ENCODE measurements at places on chromosomes 2 and 18.

DNA sequence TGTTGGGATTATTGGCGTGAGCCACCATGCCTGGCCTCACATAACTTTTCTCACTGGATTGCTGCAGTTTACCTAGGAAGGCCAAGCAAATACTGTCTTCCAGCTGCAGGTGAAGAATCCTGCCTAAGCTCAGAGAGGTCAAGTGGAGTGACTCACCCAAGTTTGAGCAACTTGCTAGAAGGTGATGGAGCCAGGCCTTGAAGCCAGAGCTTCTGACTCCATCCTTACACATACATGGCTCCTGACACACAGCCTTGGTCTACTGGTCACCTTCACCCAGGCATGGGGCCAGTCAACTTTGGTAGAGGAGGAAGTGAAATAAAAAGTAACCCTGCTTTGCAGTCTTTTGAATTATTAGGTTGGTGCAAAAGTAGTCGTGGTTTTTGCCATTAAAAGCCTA is 93.5 kb downstream of the VWA3B start:
- DNase-seq: no peak

- DNase-seq: no peak
Measured at GRCh38 chr2:27955384-27956161, 65.0 kb downstream of the BABAM2 start.

- no peak for DNase-seq
Measured at GRCh38 chr18:46010676-46011075, 43.5 kb upstream of the EPG5 start.

DNA sequence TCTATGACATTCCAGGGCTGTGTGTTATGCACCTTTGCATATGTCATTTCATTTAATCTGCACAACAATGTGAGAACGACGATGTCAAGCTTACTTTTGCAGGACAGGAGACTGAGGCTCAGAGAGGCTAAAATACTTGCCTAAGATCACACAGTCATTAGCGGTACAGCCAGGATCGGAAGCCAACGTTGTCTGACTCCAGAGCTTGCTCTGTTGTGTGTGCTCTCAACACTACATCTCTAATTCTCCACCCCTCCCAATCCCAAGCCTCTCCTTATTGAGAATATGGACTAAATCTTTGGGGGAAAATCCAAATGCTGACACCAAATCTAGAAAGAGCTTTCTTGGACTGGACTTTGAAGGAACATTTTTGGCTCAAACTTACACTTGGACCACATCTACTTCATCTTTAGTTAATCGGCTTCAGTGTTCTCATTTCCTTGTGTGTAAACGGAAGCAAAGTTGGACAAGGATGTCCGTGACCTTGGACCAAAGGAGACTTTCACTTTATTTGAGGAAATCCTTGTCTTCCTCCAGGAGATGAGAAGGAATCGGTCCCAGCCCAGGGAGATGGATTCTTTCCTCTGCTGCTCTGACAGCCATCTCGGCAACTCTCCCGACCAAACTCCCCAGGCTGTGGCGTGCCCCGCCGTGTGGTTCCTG is 242.4 kb downstream of the LPIN1 start:
- DNase-seq: no peak

GRCh38 chr2:130933501-130933900 is 96.8 kb downstream of the ARHGEF4 start:
- DNase-seq: no peak

- no peak for DNase-seq
Measured at GRCh38 chr2:176814740-176815367, 397.7 kb upstream of the HNRNPA3 start.

GRCh38 chr18:55239740-55240139 is 280.5 kb upstream of the CCDC68 start:
- DNase-seq: no peak

GRCh38 chr2:16248571-16249105 is 308.3 kb downstream of the MYCN start:
- no peak for DNase-seq

DNA sequence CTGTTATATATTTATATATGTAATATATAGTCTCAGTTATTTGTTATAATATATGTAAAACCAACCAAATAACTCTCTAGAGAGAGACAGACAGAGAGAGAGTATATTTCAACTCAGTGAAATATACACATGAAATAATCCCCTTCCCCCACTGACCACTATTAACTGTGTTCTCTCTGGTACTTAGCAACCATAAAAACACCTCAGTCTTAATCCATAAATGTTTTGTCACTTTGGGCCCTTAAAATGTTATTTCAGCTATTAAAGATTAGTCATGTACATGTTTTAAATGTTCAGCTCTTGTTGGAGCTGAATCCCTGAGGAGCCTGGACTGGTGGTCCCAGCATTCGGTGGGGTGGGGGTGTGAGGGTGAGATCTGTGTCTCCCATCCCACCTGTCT is 122.2 kb upstream of the MAP3K20 start:
- DNase-seq: no peak

DNA sequence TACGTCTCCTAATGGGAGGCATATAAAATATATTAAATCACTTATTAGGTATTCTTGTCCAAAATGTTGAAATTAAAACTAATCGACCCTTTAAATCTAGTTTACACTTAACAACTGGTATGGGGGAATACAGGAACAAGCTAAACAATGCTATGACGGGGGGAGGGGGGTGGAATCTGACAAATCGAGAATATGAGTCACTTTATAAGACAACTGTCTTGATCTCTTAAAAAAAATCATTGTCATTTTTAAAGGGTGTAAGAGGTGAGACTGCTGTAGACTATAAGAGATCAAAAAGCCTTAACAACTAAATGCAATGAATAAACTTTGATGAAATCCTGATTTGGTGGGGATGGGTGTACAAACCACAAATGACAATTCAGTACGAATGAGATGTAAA is 6.0 kb downstream of the MAP3K2 start:
- DNase-seq: no peak

- no peak for DNase-seq
Measured at GRCh38 chr18:42274488-42275137, 319.6 kb downstream of the PIK3C3 start.

- no peak for DNase-seq
Measured at GRCh38 chr2:64036034-64036705, 16.9 kb upstream of the VPS54 start.

DNA sequence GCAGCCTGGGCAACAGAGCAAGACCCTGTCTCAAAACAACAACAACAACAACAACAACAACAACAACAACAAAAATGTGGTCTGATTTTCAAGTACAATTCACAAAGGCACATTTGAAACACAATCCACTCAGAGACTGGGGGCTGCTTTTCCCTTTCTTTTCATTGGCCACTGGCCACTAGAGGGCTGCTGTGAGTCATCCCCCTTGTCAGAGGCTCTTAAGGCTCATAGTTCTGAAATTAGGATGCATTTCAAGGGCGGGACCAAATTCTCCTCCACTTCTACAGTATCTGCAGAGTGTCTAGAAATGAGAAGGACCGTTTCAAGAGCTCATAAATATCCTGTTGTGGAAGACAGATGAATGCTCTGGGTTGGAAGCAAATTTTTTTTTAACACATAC is 285.4 kb downstream of the NRXN1 start:
- no peak for DNase-seq

GRCh38 chr2:240167588-240167880 is 27.1 kb upstream of the OTOS start:
- no peak for DNase-seq

GRCh38 chr2:3532941-3533340 is 13.6 kb upstream of the ADI1 start:
- DNase-seq: no peak

DNA sequence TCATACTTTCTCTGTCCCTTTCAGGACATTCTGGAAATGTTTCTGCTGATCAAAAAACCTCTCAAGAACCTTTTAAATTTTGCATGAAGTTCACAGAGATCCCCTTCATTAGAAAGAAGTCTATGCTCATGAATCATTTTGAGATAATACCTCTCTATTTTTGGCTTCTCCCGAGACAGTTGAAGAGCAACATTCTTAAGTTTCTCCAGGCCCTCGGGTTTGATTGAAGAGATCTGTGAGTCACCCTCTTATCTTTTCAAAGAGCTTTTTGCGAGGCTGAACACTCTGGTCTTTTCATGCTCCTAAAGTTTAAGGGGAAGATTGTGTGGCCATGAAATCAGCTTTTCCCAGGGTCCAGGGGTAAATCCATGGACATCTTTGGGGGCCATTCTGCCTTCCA is 354.2 kb downstream of the FBXO15 start:
- DNase-seq: no peak

- no peak for DNase-seq
Measured at GRCh38 chr2:47592381-47592780, 189.4 kb downstream of the MSH2 start.

DNA sequence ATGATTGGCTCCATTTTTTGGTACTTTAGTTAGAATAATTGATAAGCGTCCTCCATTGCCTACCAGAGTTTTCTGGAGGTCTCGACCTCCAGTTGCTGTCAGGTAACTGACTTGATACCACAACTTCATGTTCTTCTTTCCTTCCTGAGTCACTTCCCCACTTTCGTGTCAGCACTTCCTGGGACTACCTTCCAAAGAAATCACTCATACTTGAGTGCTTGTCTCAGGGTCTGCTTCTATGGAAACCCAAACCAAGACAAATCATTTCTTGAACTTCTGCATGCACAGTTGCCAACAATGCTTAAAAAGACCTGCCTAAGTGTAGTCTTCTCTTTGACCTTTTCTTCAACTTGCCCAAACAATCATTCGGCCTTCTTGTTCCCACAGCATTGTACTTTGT is 210.3 kb upstream of the ETAA1 start:
- DNase-seq: no peak

- DNase-seq: no peak
Measured at GRCh38 chr2:76050196-76050595, 339.5 kb upstream of the GCFC2 start.

- no peak for DNase-seq
Measured at GRCh38 chr2:9091811-9092210, 88.3 kb upstream of the MBOAT2 start.

- DNase-seq: no peak
Measured at GRCh38 chr18:75089748-75090327, 119.1 kb downstream of the PTGR3 start.

Data from stimulated activated CD8-positive, alpha-beta memory T cell treated with anti-CD3 and anti-CD28 coated beads, Interleukin-4, amount 100 ng/mL, for 4 hours (primary cell).